ENCODE measurements at places on chromosomes 16 and 17. TPM values are rescaled to one million over a fixed set of nuclear protein-coding genes. Genes with fewer than 3 reads are reported as not detected.

C17orf50 gene
- not detected for total RNA-seq

VAT1L gene
- 0.08 TPM for total RNA-seq

VASN gene
- 34.6 TPM for total RNA-seq

NLGN2 gene
- total RNA-seq, result 3.7 TPM

HMOX2 gene
- total RNA-seq, result 70.6 TPM

HAS3 gene
- total RNA-seq, result 1.3 TPM

TP53TG3C gene
- total RNA-seq, result not detected

TOP2A gene
- total RNA-seq, result 20.0 TPM

CBFA2T3 gene
- total RNA-seq, result not detected

SPN gene
- not detected for total RNA-seq

WNT9B gene
- total RNA-seq, result not detected

CEP20 gene
- total RNA-seq, result 20.7 TPM

DNAAF1 gene
- not detected for total RNA-seq

TBC1D3H gene
- total RNA-seq, result not detected

ABCA6 gene
- 90.9 TPM for total RNA-seq

All from smooth muscle cell of the coronary artery (primary cell).